Tibial nerve (tissue), 4 donors: ENCODE measurements at places on chromosomes 5 and 9. TPM values are rescaled to one million over a fixed set of nuclear protein-coding genes. Genes with fewer than 3 reads are reported as not detected.

The CDX1 gene
- total RNA-seq = 0.22 TPM

The WHRN gene
- 3.7 TPM for total RNA-seq

The ADGRD2 gene
- total RNA-seq = not detected

The ARSK gene
- total RNA-seq = 14.0 TPM

The UBLCP1 gene
- 22.1 TPM for total RNA-seq

The LVRN gene
- 12.9 TPM for total RNA-seq

The STARD4 gene
- total RNA-seq = 13.8 TPM

The PCDHA1 gene
- not detected for total RNA-seq

The KIAA1958 gene
- 5.1 TPM for total RNA-seq

The SV2C gene
- 1.4 TPM for total RNA-seq

The CERCAM gene
- total RNA-seq = 48.2 TPM

The TAF11L5 gene
- total RNA-seq = not detected
